ENCODE measurements at places on chromosomes 1 and 21. TPM values are rescaled to one million over a fixed set of nuclear protein-coding genes. Genes with fewer than 3 reads are reported as not detected.

- no peak for DNase-seq
Observed at GRCh38 chr1:203162403-203162802, 13.2 kb downstream of the MYBPH start.

DNA sequence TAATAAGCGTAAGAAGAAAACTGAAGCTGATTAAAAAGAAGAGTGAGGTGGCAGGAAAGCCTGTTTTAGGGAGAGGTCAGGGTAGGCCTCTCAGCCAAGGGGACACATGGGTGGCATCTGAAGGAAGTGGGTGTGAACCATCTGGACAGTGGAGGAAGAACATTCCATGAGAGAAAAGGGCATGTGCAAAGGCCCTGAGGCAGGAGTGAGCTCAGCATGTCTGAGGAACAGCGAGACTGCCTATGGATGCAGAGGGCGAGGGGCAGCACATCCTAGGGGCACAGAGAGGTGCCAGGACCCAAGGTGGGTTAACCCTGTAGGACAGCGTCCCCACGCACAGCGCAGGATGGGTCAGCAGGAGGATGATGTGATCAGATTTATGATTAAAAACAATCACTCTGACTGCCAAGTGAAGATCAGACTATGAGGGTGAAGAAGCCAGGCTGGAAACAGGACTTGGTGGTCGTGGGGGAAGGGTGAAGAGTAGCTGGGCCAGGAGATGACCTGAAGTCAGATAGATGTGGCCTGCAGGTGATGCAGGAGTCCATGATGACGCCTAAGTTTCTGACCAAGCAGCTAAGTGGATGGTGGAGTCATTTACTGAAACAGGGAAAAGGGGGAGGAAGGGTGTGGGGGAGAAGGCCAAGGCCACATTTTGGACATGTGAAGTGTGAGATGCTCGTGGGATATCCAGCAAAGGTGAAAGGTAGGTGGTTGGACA, 37.9 kb downstream of the PABPC4 start:
- no peak for DNase-seq

DNA sequence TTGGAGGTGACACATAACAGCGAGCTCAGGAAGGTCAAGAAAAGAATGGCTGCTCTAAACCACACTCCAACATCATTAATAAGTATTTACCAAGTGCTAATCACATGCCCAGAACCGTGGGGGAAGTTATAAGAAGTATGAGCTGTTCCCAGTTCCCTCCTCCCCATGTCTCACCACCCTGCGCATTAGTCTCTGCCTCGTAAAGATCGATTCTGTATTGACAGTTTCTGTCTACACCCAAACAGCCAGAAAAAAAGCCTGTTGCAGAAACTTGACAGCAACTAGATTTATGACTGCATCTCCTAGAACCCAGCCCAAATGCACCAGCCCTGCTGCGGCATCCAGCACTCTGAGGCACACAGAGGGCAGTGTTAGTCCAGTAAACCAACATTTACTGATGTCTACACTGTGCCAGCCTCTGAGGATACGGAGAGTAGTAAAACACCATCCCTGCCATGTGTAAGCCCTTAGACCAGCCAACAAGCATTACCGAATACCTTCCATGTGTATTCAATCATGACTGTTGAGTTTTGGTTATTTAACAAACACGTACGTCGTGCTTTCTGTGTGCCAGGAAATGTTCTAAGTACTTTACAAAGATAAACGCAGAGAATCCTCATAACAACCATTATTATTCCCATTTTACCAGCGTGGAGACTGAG, 63.6 kb upstream of the ZBTB40 start:
- no peak for DNase-seq

E2F2 gene
- polyA plus RNA-seq, result 2.3 TPM

GRCh38 chr1:171786534-171786933, 5.1 kb downstream of the METTL13 start:
- DNase-seq, result no peak

DNA sequence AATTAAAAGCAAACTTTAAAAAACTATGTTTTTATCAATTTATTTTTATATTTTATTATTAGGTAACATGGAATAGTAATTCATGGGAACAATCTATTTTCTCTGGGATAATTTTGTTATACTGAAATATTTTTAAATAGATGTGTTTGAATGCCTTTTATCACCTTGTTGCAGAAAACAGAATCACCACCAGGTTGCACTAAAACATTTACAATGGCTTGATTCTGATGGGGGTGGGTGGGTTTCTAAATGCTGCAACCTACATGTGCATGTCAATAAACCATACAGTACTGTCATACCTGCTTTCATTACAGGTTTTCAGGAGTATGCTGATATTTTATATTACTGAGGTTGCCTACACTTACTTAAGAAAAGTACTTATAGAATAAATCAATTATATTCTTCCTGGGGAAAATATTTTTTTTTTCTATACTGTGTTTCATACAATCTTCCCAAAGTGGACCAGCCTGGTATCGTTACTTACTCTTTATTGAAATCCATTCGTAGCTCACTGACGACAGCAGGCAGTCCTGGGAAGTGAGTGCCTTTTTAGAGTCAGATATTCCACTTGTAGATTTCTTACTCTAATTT, 132.8 kb downstream of the PTPRC start:
- DNase-seq, result no peak

DNA sequence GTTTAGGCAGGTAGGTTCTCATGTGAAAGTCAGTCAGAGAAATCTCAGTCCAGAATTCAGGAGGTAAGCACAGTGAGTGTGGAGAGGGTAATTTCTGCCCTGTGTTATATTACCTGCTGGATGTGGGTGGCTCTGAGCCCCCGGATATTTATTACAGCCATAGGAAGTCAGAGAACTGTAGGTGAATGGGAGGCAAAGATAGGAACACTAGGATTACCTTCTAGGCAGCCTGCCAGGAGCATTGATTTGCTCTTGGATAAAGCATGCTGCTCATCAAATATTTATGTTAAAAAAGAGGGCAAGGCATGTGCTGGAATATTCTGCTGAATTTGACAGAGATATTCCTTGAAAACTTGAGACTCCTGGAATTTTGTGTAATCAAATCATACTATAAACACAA, 8.5 kb downstream of the GNG12 start:
- no peak for DNase-seq

DNA sequence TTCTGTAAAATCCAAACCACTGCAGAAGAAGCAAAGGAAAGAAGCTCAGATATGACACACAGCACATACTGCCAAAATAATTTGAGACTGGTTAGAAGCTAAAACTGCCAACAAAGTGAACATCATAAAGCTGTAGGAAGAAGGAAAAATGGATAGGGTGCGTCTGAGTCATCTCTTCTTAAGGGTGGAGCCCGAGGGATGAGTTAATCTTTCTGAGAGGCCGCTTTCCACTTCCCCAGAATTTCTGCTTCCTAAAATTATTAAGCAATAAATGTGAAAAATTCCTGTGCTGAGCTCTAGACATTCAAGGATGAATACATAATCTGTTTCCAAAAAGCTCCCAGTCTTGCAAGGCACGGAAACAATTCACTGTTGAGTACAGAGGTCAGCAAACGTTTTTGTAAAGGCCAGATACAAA, 20.1 kb downstream of the PPT1 start:
- DNase-seq, result no peak

DNA sequence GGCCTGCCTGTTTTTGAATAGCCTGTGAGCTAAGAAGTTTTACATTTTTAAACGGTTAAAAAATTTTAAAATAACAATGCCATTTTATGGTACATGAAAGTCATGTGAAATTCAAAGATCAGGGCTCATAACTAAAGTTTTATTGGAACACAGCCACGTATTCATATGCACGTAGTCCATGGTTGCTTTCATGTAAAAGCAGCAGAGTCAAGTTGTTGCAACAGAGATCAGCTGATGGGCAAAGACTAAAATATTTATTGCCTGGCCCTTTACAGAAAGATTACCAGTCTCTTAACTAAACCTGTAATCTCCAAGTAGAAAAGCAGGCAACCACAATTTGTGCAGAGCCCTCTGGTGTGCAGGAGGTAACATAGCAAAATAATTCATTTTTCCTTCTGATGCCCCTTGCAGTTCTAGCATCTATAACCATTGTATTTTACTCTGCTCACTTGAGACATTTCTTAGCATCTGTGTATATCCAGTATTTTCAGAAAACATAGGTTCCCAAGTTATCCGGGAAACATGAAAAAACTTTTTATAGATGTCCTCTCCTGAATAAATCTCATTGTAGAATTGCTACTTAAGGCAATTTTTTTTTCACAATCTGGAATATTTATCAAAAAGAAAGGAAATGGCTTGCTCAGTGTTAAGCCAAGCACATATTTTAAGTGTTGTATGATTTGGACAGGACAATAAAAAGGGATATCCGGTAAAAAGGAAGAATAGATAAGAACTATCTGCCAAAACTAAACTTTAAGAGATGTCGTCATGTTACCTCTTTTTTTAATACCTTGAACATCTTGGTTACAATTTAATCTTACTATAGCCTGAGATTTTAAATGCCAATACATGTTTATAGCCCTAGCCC, 430.8 kb downstream of the PLPP3 start:
- DNase-seq, result no peak

HNRNPCL2 gene
- polyA plus RNA-seq, result not detected

GRCh38 chr1:93676427-93676826, 5.2 kb downstream of the BCAR3 start:
- DNase-seq, result no peak

GRCh38 chr1:190193508-190194115, 284.1 kb downstream of the BRINP3 start:
- DNase-seq, result no peak

Measured in H1 (cell line).